Ascending aorta (tissue), 2 donors: ENCODE measurements at places on chromosomes 7 and 10.
A peak's percentile ranks its signal among the peaks of the same experiment; 100 is the strongest.

DNA sequence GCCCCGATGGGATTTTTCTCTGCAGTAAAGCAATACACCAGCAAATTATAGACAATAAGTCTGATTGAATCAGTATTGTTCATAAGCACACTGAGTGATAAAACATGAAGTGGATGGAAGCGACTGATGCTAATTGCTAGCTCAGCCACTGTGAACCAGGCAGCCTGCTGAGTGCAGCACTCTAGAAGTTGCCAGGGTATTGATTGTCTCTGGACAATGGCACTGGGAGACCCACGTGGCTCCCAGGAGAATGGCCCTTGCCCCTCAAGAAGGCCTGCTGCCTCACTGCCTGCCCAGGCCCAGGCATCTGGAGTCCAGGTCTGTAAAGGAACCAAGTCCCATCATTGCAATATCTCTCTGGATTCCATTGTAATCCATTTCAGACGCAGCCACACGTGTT is 80.4 kb upstream of the TCERG1L start:
- H3K4me3 ChIP-seq: no peak overlapping the region
- H3K36me3 ChIP-seq: no peaks in the 10 kb centered on the region
- DNase-seq: no peak
- H3K27me3 ChIP-seq: no peaks in the 10 kb centered on the region
- H3K4me1 ChIP-seq: no peaks in the 10 kb centered on the region

GRCh38 chr7:2802101-2802500 is 42.0 kb downstream of the GNA12 start:
- H3K27ac ChIP-seq: peak overlapping the region; percentile 74
- no peak for DNase-seq
- no peaks in the 10 kb centered on the region for H3K27me3 ChIP-seq
- no peaks in the 10 kb centered on the region for H3K36me3 ChIP-seq
- no peaks in the 10 kb centered on the region for H3K4me1 ChIP-seq

DNA sequence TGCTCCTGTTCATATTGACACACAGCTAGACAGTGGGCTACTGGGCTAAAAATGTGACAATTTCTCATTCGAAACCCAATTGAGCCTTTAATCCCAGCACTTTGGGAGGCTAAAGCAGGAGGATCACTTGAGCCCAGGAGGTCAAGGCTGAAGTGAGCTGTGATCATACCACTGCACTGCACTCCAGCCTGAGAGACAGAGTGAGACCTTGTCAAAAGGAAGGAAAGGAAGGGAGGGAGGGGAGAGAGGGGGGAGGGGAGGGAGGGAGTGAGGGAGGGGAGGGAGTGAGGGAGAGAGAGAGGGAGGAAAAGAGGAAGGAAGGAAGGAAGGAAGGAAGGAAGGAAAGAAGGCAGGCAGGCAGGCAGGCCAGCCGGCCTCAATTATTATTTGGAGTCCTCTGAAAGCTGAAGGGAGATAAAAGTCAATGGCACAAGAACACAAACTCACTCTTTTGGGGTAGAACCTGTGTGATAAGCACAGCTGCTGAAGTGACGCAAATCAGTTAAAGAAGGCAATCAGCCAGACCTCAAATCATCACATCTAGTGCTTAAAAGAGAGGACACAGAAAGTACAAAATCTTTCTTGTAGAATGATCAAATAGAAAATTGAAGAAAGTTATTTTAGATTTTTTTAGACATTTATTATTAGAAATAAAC is 98.1 kb downstream of the CCDC71L start:
- DNase-seq: no peak
- H3K27me3 ChIP-seq: no peaks in the 10 kb centered on the region
- no peak overlapping the region for H3K27ac ChIP-seq

DNA sequence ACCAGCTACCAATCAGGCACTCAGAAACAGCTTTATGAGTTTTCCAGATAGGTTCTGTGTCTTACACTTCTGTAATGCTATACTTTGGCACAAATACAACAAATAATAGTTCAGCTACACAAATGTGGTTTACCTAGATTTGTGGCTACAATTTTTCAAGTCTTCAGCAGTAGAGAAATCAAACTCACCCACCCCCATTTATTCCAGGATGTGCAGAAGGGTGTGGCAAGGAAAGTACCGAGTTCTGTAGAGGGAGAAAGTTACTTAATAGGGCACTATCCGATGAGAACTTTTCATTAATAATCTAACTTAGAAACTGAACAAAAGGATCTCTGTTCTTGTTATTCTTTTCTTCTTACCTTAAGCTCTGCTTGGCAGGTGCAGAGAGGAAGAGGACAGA is 30.3 kb upstream of the ATP6V0A4 start:
- no peak for DNase-seq
- no peaks in the 10 kb centered on the region for H3K4me1 ChIP-seq
- H3K27ac ChIP-seq: no peak overlapping the region
- no peaks in the 10 kb centered on the region for H3K27me3 ChIP-seq
- H3K4me3 ChIP-seq: no peak overlapping the region
- no peaks in the 10 kb centered on the region for H3K36me3 ChIP-seq

DNA sequence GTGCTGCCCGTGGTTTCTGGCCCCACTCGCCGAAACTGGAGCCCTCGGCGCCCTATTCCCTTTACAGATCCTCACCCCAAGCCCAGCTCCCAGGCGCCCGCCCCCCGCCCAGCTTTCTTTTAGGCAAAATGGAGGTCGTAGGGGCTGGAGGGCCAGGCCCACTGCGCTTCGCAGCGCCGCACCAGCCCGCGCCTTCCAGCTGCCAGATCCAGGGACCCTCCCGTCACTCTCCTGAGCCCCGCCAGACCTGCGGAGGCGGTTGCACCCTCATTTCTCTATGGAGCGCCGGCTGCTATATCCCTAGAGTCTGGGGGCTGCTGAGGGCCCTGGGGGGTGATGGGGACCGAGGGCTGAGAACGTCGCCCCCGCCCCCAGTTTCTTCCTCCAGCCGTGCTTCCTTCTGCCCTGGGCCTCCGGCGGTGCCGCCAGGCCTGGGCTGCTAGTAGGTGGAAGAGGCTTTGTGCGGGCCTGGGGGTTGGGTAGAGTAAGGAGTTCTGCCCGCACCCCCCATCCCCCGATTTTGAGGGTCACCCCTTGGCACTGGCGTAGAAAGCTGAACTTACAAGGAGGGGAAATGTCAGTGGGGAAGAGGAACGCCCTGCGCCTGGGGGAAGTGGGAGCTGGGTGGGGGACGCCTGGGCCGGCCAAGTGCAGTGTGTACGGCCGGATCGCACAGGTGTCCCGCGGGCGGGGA is 1.0 kb downstream of the GNB2 start:
- peak overlapping the region; percentile 85 for H3K4me3 ChIP-seq
- H3K27me3 ChIP-seq: no peaks in the 10 kb centered on the region
- peaks cover 3% of the 10 kb centered on the region for H3K4me1 ChIP-seq
- no peak for DNase-seq

DNA sequence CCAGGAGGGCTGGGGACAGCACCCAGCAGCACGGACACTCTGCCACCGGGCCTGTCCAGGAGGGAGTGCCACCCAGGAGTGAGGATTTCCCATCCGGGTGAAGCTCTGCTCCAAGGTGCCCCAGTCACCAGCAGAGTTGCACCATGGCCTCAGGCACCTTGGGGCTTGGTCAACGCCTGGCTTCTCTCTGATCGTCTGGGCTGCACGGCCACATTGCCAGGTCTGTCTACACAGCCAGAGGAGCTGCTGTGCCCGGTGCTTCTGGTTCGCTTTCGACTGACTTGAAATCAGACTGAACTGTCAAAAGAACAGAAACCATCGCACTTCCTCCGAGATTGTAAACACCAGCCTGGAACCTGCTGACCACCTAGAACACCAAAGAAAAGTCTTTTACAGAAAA is 12.0 kb downstream of the SHH start:
- H3K36me3 ChIP-seq: no peaks in the 10 kb centered on the region
- no peak for DNase-seq
- H3K4me3 ChIP-seq: no peak overlapping the region
- H3K27ac ChIP-seq: no peak overlapping the region
- H3K27me3 ChIP-seq: no peaks in the 10 kb centered on the region

DNA sequence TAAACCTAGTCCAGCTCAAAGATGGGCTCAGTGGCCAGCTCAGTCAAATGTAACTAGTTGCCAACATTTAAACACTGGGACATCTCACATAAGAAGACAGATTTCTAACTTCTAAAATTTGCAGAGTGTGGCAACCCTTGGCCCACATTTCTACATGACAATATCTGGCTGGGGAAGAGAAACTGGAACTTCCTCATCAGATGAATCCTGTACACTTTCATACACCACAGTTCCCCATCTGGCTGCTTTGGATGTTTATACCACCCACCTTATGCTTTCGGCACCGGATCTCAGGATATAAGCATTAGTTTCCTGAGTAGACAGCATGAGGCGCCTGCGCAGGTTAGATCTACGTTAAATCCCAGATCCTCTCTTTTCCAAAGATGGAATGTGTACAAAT is 199.3 kb downstream of the PRKG1 start:
- H3K4me1 ChIP-seq: peaks cover 7% of the 10 kb centered on the region
- no peak for DNase-seq
- H3K4me3 ChIP-seq: no peak overlapping the region
- no peaks in the 10 kb centered on the region for H3K27me3 ChIP-seq
- no peak overlapping the region for H3K27ac ChIP-seq

GRCh38 chr7:37669818-37670217 is 13.7 kb upstream of the GPR141 start:
- no peak overlapping the region for H3K4me3 ChIP-seq
- no peaks in the 10 kb centered on the region for H3K27me3 ChIP-seq
- H3K36me3 ChIP-seq: no peaks in the 10 kb centered on the region
- H3K4me1 ChIP-seq: no peaks in the 10 kb centered on the region
- no peak for DNase-seq

DNA sequence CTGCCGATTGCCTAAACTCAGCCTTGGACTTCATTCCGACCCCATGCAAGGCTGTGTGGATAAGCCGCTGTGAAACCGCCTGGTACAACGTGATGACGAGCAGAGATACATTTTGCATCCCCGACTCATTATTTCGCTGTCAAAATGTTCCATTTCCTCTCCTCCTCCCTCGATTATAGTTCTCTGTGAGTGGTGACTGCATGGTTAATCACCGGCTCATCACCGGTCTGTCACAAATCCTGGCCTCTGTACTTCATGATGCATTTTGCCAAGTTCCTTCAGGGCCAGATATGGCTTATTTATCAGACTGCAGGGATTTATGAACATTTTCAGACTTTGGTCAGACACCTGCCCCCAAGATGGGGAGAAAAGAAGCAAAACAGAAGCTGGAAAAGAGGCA is 461.6 kb upstream of the DPP6 start:
- no peaks in the 10 kb centered on the region for H3K27me3 ChIP-seq
- no peaks in the 10 kb centered on the region for H3K36me3 ChIP-seq
- no peak for DNase-seq
- H3K4me1 ChIP-seq: no peaks in the 10 kb centered on the region
- H3K4me3 ChIP-seq: no peak overlapping the region

- no peak overlapping the region for H3K27ac ChIP-seq
- H3K4me3 ChIP-seq: no peak overlapping the region
- no peaks in the 10 kb centered on the region for H3K4me1 ChIP-seq
These were observed 283.6 kb downstream of the ADRA2A start for GRCh38 chr10:111360260-111360925.

DNA sequence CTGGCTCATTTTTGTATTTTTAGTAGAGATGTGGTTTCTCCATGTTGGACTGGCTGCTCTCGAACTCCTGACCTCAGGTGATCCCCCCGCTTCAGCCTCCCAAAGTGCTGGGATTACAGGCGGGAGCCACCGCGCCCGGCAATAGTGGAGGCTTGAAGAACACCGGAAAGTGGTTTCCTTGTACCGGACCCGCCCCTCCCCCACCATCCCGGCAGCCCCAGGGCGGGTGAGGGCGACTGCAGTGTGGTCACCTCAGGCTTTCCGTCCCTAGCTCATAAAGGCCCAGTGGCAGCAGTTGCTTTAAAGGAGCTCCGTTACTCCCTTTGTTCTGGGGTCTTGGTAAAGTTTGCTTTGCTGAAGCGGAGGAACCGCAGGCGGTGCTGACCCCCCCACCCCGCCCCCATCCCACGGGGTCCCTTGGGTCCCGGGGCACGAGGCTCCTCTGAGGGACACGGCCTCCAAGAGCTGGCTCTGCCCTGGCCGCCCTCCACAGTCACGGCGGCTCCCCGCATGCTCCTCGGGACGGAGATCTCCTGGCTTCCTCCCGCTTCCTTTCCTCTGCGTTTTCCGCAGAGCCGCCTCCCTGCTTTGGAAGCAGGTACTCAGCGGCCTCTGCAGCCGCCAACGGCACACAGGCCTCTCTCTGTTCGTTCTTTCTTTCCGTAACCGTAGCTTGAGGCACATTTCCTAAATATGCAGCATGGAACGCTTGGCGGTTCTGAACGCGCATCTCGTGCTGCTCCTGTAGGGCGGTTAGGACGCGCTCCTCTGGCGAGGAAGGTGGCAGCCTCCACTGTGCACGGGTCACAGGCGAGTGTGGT is 77.3 kb downstream of the DNAJB6 start:
- no peak overlapping the region for H3K4me3 ChIP-seq
- no peak overlapping the region for H3K27ac ChIP-seq
- DNase-seq: no peak
- H3K4me1 ChIP-seq: no peaks in the 10 kb centered on the region

GRCh38 chr7:157540020-157540419 is 203.2 kb downstream of the DNAJB6 start:
- no peak overlapping the region for H3K27ac ChIP-seq
- no peaks in the 10 kb centered on the region for H3K36me3 ChIP-seq
- H3K27me3 ChIP-seq: no peaks in the 10 kb centered on the region
- H3K4me3 ChIP-seq: no peak overlapping the region
- DNase-seq: no peak

DNA sequence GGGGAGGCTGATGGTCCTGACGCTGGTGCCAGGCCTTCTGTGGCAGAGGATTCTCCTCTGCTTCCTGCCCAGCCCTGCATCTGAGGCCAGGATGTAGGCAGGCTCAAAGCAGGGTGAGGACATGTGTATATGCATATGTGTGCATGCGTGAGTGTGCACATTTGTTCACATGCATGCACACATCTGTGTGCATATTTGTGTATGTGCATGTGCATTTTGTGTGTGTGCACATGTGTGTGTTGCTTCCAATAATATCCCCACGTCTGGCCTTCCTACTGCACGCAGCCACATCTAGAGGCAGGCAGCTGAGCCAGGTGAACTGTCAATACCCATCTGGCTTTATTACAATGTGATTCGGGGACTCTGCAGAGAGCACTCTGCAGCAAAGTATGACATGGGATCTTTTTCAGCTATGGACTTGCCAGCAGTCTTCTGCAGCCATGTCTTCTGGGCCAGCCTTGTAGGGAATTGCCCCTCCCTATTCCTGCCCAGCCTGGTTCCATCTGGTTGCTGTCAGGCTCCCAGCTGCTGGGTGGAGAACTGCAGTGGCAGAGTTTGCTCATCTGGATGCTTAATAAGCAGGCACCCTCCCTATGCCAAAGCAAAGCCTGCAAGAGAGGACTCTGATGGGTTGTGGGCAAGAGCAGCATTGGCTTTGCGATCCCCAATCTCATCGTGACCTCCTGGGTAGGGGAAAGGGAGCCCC is 140.7 kb downstream of the PFKFB3 start:
- peaks cover 17% of the 10 kb centered on the region for H3K4me1 ChIP-seq
- H3K36me3 ChIP-seq: no peaks in the 10 kb centered on the region
- H3K27me3 ChIP-seq: no peaks in the 10 kb centered on the region
- DNase-seq: no peak

DNA sequence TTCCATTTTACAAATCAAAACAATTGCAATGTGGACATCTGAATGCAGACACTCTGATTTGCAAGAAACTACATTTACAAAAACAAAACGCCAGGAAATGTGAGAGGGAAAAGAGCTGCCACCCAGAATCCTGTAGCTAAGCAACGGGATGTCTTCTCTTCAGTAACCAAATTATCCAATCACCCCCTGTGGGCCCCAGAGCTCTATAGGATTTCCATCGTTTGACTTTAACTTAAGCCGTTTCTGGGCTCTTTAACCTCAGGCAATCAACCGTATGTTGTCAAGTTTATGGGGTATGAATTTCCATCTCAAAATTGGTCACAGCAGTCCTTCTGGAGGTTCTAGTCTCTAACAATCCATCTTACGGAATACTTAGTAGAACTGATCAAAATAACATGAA is 240.5 kb downstream of the ETV1 start:
- H3K27ac ChIP-seq: no peak overlapping the region
- no peaks in the 10 kb centered on the region for H3K27me3 ChIP-seq
